ENCODE measurements at places on chromosomes 7 and 10.

DNA sequence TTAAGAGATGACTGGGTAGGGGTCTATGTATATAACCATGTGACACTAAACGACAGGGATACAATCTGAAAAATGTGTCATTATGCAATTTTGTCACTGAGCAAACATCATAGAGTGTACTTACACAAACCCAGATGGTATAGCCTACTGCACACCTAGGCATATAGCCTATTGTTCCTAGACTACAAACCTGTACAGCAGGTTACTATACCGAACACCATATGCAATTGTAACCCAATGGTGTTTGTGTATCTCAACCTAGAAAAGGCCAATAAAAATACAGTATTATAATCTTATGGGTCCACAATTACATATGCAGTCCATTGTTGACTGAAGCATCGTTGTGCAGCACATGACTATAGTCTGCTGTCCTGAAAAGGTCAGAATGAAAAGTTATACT lies 22.9 kb downstream of the STRIP2 start:
- no peak overlapping the region for H3K27ac ChIP-seq
- DNase-seq, result no peak
- no peaks in the 10 kb centered on the region for H3K27me3 ChIP-seq
- H3K4me3 ChIP-seq, result no peak overlapping the region

GRCh38 chr7:43693687-43694398 lies 35.5 kb downstream of the COA1 start:
- H3K27me3 ChIP-seq, result peaks cover 2% of the 10 kb centered on the region
- no peak for DNase-seq
- no peaks in the 10 kb centered on the region for H3K36me3 ChIP-seq
- H3K4me1 ChIP-seq, result peaks cover 2% of the 10 kb centered on the region
- H3K4me3 ChIP-seq, result no peak overlapping the region
- no peak overlapping the region for H3K27ac ChIP-seq

- H3K4me3 ChIP-seq, result no peak overlapping the region
- H3K27me3 ChIP-seq, result no peaks in the 10 kb centered on the region
- no peak overlapping the region for H3K27ac ChIP-seq
- DNase-seq, result no peak
These were observed 173.2 kb upstream of the MTPN start for GRCh38 chr7:136150311-136150710.

GRCh38 chr10:122115874-122116273 lies 126.9 kb downstream of the TACC2 start:
- no peak overlapping the region for H3K4me3 ChIP-seq
- H3K27me3 ChIP-seq, result no peaks in the 10 kb centered on the region
- no peak for DNase-seq

DNA sequence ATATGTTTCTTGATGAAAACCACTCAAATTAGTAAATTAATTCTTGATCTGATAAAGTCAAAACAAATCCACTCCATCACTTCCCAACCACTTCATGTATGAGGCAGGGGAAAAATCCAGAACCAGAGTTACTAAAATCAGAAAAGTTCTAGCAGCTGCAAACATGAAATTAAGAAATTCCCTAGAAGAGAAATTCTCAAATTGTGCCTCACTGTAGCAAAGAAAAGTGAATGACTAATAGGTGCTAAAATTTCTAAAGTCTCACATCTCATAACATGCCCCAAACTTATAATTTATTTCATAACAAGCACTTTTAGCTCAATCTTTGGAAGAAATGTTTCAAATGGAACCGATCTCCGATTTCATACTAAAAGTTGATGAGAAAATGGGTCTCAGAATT lies 345.0 kb upstream of the AOAH start:
- DNase-seq, result no peak
- H3K36me3 ChIP-seq, result no peaks in the 10 kb centered on the region

- no peak overlapping the region for H3K27ac ChIP-seq
- no peak overlapping the region for H3K4me3 ChIP-seq
- DNase-seq, result no peak
- peaks cover 5% of the 10 kb centered on the region for H3K4me1 ChIP-seq
- H3K27me3 ChIP-seq, result no peaks in the 10 kb centered on the region
These were observed 192.8 kb upstream of the KLF6 start for GRCh38 chr10:3977761-3978160.

DNA sequence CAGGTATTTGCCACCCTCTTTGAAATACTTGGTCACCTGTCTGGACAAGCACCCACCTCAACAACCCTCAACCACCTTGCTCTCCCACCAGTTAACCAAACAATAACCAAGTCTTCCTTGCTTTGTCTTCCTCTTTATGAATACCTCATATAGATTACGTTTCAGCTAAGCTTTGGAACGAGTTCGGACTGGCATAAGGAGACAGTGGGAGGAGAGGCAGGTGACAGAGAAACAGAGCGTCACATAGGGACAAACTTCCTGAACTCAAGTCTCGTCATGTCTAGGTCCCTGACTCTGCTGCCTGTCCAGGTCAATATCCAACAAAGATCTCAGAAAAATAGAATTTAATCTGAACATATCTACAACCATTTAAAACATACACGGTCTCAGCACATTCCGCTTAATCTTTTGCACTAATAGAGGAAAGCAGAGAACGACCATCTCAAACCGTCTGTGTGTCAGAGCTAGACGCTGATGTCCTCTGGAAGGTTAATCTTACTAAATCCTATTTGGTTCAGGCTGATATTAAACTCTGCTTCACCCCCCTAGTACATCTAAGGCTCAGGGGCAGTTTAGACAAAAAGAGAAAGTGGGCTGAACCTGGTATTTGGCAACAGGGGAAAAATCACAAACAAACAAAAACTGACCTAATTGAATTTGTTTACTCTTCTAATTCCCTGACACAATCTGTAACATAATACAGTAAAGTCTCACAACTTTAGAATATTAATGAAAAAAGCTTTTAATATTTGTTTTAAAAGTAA lies 26.4 kb upstream of the SVOPL start:
- no peak overlapping the region for H3K4me3 ChIP-seq
- H3K4me1 ChIP-seq, result no peaks in the 10 kb centered on the region
- no peaks in the 10 kb centered on the region for H3K27me3 ChIP-seq

GRCh38 chr7:43198599-43199090 lies 86.2 kb downstream of the HECW1 start:
- H3K4me3 ChIP-seq, result no peak overlapping the region
- no peak overlapping the region for H3K27ac ChIP-seq
- DNase-seq, result no peak
- H3K27me3 ChIP-seq, result no peaks in the 10 kb centered on the region

DNA sequence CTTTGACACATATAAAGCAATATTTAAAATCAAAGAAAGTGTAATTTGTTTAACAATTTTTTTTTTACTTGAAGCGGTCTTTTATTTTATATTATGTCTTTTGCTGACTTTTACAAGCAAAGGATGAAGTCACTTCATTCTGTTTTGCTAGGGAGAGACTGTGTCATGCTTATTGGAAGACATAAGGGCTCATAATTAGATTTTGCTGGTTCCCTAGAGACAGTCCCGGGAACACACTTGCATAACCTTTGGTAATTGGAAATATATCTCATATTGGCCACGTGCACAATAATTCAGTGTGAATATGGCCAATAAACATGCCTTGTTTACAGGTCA lies 448 bp upstream of the NET1 start:
- H3K36me3 ChIP-seq, result no peaks in the 10 kb centered on the region
- no peaks in the 10 kb centered on the region for H3K27me3 ChIP-seq
- H3K4me3 ChIP-seq, result peak overlapping the region; percentile 60
- no peak overlapping the region for H3K27ac ChIP-seq

DNA sequence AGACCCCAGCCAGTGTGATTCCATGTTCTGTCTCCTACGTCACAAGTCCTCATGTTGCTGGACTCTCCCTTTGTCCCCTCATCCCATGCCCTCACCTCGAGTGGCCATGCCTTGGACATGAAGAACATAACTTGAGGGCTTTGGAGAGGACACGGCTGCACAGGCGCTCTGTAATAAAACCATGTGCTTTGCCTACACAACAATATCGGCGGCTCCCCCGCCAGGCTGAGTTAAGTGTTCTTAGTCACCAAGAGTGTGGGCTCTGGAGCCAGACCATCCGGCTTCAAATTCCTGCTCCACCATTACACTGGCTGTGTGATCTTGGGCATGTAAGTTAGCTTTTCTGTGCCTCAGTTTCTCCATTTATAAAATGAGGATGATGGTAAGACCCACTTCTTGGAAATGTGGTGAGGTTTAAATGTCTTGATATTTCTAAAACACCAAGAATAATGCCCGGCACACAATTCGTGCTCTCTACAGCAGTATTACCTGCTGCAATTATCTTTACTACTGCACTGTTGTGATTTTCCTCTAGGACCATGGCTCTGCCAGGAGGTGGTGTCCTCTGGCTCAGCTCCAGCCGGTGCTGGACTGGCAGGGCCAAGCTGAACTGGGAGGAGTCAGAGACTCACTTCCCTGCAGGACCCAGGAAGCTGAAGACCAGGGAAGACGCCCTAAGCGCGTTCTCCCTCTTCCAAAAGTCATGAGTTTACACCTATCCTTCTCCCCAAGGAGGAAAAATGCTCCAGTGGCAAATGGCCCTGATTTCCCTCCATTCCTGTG lies 15.7 kb downstream of the SLIT1 start:
- no peak overlapping the region for H3K27ac ChIP-seq
- peaks cover 3% of the 10 kb centered on the region for H3K4me1 ChIP-seq
- H3K4me3 ChIP-seq, result no peak overlapping the region
- no peak for DNase-seq
- H3K27me3 ChIP-seq, result peaks cover 8% of the 10 kb centered on the region
- H3K36me3 ChIP-seq, result no peaks in the 10 kb centered on the region

DNA sequence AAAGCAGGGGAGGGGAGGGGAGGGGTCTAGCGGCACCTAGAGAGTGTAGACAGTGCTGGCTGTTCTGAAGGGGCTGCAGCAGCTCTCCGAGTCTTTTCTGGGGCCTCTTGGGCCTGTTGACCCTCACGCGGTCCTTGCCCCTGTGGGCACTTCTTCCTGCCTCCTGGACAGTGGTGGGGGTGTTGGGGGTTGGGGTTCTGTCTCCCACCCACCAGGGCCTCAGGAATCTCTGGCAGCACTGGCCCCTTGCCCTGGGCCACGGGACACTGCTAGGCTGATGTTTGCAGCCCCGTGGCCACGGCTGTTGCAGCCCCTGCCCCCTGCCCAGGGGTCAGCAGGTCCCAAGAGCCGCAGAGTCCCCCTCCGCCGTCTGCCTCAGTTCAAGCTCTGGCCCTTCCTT lies 68.9 kb upstream of the INPP5A start:
- H3K27ac ChIP-seq, result no peak overlapping the region
- no peak for DNase-seq
- H3K27me3 ChIP-seq, result no peaks in the 10 kb centered on the region
- H3K4me3 ChIP-seq, result no peak overlapping the region
- H3K36me3 ChIP-seq, result no peaks in the 10 kb centered on the region
- H3K4me1 ChIP-seq, result peaks cover 2% of the 10 kb centered on the region

GRCh38 chr7:83732305-83732704 lies 83.4 kb upstream of the SEMA3E start:
- H3K4me1 ChIP-seq, result no peaks in the 10 kb centered on the region
- no peaks in the 10 kb centered on the region for H3K27me3 ChIP-seq
- DNase-seq, result no peak
- no peaks in the 10 kb centered on the region for H3K36me3 ChIP-seq

DNA sequence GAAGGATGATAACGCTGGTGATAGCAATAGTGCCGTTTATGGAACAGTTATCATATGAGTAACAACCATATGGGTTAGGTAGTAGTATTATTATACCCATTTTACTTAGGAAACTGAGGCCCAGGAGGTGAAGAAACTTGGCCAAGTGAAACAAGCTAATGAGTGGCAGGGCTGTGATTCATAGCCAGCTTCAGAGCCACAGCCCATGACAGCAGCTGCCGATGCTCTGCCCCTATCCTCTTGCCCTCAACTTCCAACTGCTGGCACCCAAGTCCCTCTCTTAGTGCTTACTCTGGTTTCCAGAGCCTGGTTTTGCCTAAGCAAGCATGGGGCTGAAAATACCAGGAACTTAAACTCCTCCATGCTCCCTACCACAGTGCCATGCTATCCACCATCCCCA lies 12.3 kb downstream of the SH3PXD2A start:
- DNase-seq, result no peak
- no peaks in the 10 kb centered on the region for H3K36me3 ChIP-seq
- no peak overlapping the region for H3K27ac ChIP-seq
- no peak overlapping the region for H3K4me3 ChIP-seq

DNA sequence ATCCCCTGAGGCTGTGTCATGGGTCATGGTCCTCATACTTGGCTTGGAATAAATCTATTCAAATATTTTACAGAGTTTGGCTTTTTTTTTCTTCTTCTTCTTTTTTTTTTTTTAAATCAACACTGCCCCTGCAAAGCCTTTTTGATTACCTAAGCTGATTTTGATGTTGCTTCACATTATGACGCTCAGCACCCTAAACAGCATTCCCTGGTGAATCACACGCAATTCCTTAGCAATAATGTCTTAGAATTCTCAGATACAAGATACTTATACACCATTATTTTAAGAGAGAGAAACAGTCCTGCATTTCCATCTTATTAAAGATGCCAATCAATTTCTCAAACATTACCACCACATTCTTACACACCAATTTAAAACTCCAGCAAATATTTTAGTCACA lies 323.7 kb upstream of the IGFBP3 start:
- no peak overlapping the region for H3K4me3 ChIP-seq
- DNase-seq, result no peak
- H3K27me3 ChIP-seq, result no peaks in the 10 kb centered on the region
- peaks cover 6% of the 10 kb centered on the region for H3K4me1 ChIP-seq
- H3K36me3 ChIP-seq, result no peaks in the 10 kb centered on the region

GRCh38 chr10:13707156-13707881 lies 120.6 kb downstream of the PRPF18 start:
- H3K27ac ChIP-seq, result peak overlapping the region; percentile 88
- peaks cover 41% of the 10 kb centered on the region for H3K36me3 ChIP-seq
- DNase-seq, result peak; percentile 72
